Left renal cortex interstitium (tissue), 4 donors: ENCODE measurements at places on chromosomes 16 and 17.

DNA sequence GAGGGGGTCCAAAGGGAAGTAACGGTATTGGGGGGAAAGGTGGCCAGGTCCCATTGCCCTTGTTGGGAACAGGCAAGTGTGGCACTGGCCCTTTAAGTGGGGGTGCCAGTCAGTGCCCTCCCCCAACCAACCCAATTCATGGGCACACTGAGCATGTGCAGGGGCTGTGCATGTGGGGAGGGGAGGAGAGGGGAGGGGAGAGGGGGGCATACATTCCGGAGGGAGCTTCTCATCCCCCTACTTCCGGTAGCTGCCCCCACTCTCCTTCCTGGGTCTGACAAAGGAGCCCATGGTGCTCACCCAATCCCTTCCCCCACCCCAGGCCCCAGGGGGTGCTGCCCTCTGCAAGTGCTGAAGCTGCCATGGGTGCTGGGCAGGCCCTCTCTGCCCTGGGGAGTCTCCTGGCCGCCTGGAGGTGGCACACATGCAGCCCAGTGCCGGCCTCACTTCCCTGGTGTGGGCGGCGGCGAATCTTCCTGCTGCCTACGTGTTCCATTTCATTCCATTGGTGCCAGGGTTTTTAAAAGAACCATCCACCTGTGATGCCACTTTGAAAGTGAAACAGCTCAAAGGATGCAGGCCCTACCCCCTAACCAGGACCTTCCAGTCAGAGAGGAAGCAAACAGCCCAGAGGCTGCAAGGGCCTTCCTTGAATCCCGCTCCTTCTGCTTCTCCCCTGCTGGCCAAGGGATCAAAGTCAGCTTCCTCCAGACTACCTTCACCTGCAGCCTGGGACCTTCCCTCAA is 11.0 kb downstream of the HEXIM2 start:
- DNase-seq = no peak

GRCh38 chr16:5917436-5918195 is 820.0 kb upstream of the EEF2KMT start:
- no peak for DNase-seq

DNA sequence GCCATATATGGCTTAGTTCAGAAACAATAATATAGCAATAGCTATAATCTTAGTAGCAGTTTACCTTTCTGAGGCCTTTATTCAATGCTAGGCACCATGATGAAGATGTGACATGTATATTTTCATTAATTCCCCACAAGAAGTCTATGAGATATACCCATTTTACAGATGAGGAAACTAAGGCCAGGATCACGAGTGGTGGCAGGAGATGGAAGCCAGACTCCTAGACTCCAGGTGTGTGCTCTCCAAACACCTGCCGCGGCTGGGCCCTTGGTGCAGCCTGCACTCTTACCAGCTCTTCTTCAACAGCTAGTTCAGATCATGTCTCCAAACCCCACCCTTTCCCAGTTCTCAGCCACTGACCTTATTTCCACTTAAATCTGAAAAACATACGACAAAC is 15.2 kb downstream of the NXPH3 start:
- no peak for DNase-seq

DNA sequence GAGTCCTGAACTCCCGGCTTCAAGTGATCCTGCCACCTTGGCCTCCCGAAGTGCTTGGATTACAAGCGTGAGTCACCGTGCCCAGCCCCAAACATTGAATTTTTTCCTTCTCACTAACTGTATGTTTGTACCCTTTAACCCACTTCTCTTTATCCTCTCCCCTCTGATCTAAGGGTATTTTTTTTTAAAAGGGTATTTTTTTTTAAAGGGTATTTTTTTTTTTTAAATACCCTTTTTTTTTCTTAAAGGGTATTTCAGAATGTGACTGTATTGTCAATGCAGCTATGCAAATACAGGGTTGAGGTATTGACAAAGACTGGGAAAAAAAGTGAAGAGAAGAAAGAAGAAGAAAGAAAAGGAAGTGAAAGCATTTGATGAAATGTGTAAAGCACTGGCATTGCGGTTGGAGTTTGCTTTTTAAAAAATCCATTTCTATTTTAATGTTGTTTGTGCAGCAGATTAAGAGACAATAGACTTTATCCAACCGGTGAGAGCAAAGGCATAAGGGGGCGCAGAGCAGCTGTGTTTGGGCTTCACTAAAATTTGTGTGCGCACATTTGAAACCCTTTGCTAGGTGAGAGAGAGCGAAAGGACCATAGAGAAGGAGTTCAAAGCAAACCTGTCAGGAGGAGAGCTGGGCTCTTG is 42.4 kb downstream of the SYT17 start:
- no peak for DNase-seq

DNA sequence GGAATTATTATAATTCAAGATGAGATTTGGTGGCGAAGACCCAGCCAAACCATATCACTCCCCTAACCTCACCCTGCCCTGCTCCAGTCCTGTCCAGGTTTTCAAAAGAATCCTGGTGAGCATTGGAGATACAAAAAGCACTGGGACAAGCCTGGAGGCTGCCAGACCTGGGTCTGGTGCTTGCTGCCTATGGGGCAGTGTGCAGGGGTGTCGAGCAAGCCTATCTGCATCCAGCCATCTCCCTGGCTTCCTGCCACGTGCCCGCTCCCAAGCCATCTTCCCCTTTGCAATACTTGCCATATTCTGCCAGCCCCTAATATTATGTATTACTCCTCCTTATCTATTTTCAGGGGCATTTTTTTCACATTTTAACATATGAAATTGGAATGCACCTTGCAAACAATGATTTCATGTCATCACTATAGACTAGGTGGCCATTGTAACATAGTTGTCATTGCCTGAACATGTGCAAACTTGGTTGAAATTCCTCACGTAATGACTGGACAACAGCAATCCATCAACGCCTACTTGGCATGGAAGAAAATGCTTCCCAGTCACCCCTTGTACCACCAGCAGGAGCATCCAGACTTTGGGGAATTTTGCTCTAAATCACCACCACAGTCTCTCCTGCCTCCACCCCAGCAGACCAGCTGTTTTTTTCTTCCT is 8.1 kb upstream of the KDM8 start:
- DNase-seq = no peak

DNA sequence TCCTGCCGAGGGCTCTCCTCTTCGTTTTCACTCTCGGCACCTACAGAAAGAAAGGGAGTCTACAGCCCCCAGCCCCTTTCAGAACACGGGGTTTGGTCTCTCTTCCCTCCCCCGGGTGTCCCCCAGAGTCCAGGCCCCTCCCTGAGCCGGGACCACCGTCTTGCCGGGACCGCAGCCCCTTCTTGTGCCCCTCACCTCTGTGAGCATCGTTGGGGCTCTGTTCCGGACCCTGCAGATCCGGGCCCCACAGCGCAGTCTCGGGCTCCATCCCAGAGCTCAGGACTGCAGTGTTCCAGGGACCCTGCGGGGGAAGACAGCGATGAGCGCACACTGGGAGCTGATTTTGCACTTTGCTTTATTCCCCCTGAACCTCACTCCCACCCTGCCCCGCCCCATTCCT is 2.8 kb downstream of the ZNF629 start:
- no peak for DNase-seq

DNA sequence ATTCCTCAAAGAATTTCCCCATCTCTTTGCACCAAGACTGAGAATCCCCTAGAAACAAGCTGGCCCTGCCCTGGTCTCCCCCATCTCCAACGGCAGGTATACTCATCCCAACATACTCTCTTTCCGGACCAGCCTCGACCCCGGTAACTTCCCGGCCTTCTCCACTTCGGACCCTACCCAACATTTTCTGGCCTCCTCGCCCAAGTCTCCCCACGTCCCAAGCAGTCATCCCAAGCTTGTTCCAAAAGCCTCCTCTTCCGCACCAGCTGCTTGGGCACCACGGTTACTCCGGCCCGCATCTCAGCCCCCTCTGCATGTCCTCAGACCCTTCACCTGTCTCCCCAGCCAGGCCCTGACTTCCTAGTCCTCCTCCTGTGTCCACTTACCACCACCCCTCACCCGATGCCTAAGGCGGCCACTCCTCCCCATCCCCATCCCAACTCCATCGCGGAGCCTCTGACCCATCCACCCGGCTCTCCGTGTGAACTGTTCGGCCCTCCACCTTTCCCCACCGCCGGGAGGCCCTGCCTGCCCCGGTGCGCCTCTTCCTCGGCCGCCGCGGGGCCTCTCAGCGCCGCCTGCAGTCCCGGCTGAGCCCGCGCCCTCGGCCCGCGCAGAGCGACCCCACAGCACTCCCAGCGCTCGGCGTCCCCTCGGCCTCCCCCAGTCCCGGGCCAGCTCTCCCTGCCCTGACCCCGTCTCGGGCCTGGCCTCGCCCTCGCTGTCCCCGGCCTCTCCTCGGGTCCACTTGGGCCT is 994 bp downstream of the PITPNA start:
- DNase-seq = no peak

- no peak for DNase-seq
Measured at GRCh38 chr16:84166796-84167695, 19.8 kb downstream of the TAF1C start.

- no peak for DNase-seq
Measured at GRCh38 chr17:38559051-38559879, 46.5 kb downstream of the SRCIN1 start.

DNA sequence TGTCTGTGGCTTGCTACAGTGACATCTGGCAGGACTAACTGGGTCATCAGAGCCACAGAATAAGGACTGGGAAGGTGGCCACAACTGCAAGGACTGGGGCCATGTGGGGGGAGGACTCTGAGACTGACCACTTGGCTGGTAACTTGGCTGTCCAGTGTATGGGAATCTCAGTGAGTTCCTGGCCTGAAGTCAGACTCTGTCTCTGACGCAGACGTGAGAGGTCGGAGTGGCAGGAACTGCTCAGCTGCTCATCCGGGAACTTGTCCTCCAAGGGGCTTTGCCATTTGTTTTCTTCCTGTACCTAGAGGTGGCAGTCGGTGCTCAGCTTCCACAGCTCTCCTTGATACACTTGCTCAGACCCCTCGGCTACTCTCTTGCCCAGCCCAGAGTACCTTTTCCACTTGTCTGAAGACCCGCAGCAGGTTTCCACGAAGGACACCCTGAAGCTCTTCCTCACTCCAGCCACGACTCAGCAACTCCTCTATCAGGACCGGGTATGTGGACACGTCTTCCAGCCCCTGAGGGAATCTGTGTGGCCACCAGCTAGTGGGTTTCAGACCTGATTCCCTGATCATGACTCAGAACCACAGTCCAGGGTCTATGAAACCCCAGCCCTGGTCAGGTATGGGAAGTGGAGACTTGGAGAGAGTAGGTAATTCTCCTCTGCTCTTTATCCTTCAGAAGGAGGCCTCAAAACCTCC is 7.3 kb upstream of the DPEP3 start:
- DNase-seq = no peak

DNA sequence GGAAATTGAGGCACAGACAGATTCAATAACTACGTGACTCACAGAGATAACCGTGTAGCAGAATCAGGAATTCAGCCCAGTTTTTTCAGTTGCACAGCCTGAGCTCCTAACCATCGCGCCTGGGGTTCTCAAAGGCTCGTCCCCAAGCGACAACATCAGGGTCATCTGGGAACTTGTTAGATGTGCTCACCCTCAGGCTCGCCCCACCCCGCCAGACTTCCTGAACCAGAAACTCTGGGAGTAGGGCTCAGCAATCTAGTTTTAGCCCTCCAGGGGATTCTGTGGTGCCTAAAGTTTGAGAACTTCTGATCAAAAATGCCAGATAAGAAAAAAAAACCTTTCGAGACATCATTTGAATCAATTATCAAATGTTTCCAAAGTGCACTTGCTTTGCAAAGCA is 559.8 kb downstream of the WWOX start:
- DNase-seq = no peak

- DNase-seq = no peak
Measured at GRCh38 chr16:25045696-25046381, 30.7 kb upstream of the ARHGAP17 start.

- no peak for DNase-seq
Measured at GRCh38 chr17:39781031-39781860, 43.5 kb downstream of the GRB7 start.

DNA sequence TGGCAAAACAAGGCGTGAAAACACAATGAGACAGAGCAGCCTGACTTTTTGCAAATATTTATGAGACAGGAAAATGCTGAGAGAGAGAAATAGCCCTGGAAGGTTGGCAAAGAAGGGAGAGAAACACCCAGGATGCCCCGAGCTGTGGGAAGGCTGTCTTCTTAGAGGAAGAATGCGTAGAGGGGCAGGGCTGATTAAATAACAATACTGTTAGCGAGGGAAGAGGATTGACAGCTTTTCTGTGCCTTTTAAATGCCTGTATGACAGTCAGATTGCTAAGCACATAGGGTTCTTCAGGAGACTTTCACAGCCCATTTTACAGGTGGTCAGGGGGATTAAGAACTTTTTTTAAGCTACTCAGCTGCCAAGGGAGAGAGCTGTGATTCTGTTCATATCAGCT is 219.2 kb downstream of the SHISA9 start:
- no peak for DNase-seq

DNA sequence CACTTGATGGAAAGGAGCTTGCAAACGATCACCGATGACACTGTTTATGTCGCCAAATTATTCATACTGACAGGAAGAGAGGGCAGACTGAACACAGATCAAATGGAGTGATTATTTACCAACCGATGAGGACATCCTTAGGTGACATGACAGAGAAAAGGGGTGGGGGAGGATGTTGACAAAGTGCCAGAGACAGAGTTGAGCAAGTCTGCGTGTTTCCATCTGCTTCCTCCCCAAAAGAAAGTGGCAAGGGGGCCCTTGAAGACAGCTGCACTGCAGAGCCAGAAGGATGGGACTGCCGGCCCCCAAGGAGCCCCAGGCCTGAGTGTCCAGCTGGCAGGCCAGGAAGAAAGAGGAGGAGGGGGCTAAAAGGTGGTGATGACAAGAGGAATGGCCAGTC is 191.0 kb upstream of the RPL38 start:
- no peak for DNase-seq

DNA sequence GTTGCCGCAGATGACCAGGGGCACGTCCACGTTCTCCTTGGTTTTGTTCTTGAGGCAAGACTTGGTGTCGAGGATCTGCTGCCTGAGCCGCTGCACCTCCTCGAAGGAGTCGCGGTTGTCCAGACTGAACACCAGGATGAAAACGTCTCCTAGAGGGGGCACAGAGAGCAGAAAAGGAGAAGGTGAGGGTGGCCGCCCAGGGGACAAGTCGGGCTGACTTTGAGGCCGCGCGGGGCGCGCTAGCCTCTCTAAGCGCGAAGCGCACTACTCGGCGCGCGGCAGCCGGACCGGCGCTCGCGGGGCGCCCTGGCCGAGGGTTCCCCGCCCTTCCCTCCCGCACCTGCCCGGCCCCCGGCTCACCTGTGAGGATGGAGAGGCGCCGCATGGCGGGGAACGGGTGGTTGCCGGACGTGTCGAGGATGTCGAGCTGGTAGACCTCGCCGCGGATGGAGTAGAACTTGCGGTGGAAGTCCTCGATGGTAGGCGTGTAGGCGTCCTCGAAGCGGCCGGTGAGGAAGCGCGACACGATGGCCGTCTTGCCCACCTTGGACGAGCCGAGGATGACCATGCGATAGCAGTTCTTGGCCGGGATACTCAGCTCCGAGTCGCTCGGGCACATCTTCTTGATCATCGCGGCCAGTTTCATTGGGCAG is 533 bp downstream of the RASD1 start:
- DNase-seq = no peak
